ENCODE measurements at places on chromosomes 6 and 20.
A peak's percentile ranks its signal among the peaks of the same experiment; 100 is the strongest.

- no peak for DNase-seq
These were observed 53.6 kb downstream of the YTHDF1 start for GRCh38 chr20:63162206-63162795.

DNA sequence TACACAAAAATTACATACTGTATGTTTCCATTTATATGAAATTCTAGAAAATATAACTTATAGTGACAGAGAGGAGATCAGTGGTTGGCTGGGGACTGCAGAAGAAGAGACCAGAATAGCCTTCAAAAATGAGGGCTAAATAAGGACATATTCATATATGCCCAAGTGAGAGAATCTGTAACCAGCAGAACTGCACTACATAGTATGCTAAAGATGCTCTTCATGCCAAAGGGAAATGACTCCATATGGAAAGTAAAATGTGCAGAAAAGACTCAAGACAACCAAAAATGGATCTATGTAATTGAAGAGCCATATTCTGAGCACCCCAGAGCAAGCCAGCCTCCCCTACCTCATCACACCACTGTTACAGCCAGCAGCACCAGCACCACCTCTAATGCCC, 29.0 kb downstream of the ELOVL2 start:
- no peak for DNase-seq

DNA sequence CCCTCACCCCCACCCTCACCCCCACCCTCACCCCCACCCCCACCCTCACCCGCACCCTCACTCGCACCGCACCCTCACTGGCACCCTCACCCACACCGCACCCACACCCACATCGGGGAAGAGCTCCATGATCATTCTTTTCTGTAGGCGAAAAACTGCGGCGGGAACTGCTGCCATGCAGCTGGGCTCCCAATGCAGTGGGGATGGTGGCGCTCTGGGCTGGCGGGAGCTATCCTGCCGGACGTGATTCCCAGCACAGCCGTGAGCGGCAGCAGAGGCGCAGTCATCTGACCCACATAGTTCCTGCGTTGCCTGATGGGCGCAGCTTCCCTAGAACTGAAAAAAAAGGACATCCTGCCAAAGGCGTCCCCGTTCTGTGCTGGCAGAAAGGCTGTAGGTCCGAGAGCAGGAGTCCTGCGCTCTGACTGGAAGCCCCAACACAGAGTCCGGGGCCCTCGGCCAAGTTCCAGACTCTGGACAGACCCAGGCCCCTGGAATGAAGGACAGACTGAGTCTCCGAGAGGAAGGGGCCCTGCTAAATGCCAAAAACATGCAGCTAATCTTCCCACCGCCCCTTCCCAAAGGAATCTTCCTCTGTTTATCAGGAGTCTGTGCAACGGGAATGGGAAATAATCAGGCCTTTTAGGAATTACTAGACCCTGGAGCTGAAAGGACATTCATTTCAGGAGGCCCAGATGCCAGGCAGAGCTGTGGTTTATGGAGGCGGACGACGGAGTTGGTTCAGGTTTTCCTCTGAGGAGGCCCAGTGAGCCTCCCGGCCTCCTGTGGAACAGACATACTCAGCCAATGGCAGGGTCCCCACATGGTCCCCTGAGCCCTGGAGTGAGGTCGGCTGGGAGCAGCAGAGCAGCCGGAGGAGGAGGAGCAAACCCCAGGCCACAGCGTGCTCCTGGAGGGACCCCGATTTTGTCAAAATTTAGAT, 14.1 kb upstream of the TCFL5 start:
- DNase-seq: peak; percentile 59

DNA sequence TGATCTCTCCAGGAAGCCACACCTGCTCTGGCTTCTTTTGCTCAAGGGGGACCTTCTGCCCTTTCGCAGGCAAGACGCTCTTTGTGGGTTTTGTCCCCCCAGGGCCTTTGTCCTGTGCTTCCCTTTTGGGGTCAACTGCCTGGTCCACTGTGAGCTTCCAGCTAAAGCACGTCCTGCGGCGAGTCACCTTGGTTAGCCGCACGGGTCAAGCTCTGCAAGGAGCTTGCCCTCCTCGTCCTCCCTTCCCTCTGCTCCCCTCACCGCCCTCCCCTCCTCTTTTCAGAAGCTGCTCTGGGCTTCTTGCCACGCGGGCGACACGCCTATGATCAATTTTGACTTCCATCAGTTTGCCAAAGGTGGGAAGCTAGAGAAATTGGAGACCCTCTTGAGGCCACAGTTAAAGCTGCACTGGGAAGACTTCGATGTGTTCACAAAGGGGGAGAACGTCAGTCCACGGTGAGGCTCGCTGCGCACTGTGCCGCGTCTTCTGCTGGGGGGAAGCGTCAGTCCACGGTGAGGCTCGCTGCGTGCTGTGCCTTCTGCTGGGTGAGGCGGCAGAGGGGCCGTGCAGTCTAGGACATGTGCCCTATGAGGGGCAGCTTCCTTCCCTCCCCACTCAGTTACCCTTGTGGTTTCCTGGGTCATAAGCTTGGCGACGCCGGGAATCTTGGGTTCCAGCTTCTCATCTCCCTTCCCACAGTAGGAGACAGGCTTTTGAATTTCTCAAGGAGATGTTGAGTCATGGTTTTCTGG, 80.2 kb downstream of the SYNJ2 start:
- DNase-seq: no peak

DNA sequence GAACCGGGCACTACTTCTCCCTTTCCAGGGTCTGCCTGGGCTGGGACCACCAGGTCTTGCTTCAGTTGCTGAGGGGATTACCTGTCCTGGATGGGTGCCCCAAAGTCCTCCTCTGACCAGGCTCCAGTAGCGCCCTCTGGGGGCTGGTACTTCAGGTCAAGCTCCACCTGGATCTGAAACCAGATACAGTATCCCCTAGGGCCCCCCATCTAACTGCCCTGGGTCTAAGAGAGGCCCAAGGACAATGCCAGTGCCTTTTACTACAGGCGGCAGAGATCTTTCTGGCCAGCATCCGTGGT, 11.2 kb upstream of the SPAG4 start:
- peak; percentile 47 for DNase-seq

GRCh38 chr20:60695226-60696000, 556.6 kb upstream of the CDH4 start:
- DNase-seq: no peak

- no peak for DNase-seq
These were observed 13.8 kb downstream of the ADRM1 start for GRCh38 chr20:62316331-62317166.

DNA sequence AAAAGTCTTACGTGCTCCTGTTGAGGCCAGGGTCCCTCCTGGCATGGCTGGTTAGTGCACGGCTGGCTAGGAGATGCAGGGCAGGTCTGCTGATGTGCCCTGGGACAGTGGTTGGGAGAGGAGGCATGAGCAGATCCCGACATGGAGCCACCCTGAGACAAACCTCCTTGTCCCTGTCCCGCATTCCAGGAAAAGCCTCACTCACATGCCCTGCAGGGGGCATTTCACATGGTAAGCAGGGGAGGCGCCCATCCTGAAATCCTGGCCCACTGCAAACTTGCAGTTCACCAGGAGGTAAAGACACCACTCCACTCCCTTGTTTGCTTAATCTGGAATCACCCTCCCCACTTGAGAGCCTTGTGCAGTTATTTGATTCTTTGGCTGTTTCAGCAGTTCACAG, 116.7 kb upstream of the SLC24A3 start:
- DNase-seq: no peak

DNA sequence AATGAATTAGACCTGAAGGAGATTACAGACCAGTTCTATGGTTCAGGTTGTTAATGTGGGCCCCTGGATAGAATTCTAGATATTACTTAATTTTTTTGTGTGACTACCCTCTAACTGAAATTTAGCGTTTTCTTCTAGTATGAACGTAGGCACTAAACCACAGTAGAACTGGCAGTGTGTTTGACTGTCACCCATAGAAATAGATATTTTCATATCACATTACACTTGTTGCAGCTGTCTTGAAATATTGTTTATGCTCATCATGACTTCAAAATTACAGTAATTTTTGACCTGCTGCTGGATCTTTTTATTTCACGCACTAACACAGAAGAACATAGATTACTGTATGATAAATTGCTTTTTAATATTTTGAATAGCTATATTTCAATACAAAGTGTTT, 31.6 kb downstream of the E2F3 start:
- DNase-seq: no peak

GRCh38 chr6:168867247-168868102, 386.2 kb downstream of the THBS2 start:
- no peak for DNase-seq

DNA sequence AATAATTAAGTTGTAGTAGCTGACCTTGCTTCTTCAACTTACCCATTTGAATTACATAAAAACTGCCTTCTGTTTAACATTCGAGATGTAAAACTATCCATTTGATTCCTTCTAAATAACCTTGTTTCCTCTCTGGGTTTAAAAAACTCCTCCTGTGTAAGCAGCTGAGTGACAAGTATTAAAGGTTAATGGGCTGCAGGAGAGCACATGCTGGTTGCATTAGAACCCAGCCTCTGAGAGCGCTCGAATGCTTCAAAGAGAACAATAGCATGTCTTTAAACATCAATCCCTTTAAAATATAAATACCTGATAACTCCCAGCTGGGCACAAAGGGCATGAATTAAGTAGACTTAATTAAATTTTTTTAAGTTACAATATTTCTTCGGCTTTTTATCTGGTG, 215.8 kb downstream of the EYA4 start:
- DNase-seq: no peak

DNA sequence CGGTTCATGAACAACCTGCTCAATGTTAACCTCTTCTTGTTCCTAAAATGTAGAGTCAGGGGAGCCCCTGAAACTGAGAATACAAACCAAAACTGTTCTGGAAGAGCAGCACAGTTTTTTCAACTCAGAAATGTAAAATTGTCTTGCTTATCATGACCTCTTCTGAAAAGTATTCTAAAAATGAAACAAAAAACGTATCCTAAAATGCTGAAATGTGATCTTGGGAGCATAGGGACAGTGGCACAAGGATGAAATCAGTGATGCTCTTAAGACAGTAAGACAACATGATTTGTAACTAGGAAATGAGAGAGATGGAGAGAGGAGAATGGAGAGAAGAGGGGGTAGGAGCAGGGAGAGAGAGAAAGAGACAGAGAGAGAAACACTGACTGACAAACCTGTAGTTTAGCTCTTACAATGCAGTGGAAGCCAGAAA, 27.5 kb downstream of the NCOA7 start:
- no peak for DNase-seq

- no peak for DNase-seq
These were observed 125.3 kb upstream of the B3GAT2 start for GRCh38 chr6:71082033-71082650.

DNA sequence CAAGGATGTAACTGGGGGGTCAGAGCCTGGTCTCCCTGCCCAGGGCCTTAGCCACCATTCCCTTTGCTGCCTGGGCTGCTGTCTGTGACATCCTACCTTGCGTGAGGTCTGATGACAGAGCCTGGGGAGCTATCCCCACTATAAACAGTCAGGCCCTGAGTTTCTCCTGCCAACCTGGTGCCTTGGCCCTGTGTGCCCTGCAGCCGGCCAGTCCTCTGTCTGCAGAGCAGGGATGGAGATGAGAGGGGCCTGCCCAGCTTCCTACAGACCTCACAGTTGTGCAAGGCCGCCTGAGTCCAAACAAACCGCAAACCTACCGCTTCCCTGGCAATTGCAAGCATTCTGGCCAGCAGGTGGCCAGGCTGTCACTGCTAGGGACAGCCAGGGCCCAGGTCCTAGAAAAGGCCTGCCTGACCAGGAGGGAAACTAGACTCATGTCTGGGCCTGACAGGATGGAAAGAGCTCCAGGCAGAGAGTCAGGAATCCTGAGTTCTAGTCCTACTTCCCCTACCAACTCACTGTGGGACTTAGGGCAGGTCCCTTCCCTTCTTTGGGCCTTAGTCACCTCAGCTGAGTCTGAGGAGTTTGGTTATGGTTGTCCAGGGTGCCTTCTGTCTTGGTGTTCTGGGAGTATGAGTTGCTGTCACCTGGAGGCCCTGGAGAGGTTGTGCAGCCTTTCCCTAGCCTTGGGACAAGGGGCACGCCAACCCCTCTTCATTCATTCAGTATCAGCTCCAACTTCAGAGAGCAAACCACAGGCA, 86.2 kb downstream of the VEGFA start:
- no peak for DNase-seq

DNA sequence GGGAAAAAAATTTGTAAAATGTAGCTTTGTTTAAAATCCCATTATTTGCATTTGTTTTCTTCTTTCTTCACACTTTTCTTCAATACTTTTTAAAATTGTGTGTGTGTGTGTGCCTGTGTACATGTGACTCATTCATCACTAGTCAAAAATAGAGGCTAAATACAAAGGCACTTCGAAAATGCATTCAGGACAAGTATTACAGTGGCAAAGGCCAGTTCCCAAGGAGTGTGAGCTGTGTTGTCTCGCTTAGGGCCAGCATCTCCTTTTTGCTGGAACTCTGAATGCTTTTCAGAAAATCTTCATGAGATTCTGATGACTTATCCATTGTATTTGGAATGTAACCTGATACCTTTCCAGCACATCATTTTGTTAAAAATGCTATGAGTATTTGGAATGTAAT, 288.5 kb upstream of the CNR1 start:
- DNase-seq: no peak
